T-helper 17 cell (primary cell): ENCODE measurements at places on chromosomes 16 and 17. TPM values are rescaled to one million over a fixed set of nuclear protein-coding genes. Genes with fewer than 3 reads are reported as not detected.

DNA sequence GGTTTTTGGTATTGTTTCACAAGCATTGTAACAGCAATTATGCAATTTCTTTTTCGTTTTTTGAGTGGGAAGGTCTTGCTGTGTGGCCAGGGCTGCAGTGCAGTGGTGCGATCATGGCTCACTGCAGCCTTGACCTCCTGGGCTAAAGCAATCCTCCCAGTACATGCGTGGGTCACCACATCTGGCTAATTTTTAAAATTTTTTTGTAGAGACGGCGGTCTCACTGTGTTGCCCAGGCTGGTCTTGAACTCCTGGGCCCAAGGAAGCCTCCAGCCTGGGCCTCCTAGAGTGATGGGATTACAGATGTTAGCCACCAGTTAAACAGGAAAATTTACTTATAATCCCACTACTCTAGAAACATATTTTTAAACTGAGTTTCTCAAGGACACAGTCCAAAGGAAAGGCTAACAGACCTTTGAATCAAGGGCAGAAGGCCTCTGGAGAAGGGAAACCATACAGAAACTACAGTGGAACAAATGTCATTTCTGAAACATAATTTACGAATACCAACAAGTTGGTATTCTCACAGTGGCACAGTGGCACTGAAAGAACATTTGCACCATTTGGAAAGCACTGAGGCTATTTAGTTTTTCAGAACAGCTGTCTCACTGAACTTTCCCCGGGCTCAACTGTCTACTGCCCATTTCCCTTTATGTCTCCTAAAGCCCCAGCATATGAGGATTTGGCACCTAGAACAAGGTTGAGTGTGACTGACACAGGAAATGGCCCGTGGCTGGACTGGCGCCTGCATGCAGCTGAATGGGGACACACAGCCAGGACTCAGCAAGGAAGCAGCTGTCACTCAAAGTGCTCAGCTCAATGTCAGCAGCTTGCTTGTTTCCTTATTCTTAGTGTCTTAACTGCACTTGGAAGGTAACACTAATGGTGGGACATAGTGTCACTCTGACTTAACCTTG lies 2.8 kb upstream of the PRKAR1A start:
- no peak for DNase-seq

The KRTAP4-11 gene
- not detected for total RNA-seq

DNA sequence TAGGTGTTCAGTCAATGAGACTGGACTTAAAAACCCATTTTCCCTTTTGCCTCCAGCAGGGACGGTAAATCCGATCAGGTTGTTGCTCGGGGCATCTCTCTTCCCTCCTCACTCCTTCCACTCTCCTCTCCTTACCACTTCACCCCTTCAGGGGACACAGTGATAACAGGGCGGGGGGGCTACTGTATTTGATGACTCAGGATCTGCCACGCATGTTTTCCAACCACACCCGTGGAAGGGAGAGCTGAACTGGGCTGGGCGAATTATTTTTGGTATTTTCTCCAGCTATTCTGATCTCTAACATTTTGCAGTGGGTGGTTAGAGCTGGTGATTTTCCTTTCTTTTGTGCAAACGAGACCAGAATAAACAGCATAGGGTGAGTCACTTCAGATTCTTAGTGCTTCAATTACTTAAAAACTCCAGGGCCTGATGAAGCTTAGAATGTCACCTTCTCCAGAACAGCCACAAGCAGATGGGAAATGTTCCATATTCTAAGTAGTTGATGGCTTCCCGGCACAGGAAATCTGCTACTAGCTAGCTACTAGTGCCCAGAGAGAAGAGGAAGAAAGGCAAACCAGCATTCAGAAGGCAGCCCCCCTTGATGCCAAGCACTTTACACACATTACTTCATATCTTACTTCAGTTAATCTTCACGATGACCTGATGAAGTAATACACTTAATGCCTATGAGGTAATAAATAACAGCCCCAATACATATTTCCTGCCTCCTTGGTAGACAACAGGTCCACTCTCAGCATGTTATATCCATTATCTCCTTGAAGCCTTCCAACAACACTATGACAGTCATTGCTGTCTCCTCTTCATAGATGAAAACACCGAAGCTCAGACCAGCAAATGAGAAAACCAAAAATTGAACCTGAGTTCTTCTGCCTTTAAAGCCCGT lies 74.1 kb downstream of the ASIC2 start:
- no peak for DNase-seq

DNA sequence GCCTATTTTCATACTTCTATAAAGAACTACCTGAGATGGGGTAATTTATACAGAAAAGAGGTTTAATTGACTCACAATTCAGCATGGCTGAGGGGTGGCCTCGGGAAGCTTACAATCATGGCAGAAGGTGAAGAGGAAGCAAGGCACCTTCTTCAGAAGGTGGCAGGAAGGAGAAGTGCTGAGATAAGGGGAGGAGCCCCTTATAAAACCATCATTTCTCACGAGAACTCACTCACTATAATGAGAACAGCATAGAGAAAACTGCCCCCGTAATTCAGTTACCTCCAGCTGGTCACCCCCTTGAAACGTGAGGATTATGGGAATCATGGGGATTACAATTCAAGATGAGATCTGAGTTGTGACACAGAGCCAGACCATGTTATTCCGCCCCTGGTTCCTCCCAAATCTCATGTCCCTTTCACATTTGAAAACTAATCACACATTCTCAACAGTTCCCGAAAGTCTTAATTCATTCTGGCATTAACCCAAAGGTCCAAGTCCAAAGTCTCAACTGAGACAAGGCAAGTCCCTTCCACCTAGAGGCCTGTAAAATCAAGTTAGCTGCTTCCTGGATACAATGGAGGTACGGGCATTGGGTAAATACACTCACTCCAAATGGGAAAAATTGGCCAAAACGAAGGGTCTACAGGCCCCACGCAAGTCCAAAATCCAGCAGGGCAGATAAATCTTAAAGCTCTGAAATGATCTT lies 237.7 kb downstream of the CDH13 start:
- DNase-seq = no peak

DNA sequence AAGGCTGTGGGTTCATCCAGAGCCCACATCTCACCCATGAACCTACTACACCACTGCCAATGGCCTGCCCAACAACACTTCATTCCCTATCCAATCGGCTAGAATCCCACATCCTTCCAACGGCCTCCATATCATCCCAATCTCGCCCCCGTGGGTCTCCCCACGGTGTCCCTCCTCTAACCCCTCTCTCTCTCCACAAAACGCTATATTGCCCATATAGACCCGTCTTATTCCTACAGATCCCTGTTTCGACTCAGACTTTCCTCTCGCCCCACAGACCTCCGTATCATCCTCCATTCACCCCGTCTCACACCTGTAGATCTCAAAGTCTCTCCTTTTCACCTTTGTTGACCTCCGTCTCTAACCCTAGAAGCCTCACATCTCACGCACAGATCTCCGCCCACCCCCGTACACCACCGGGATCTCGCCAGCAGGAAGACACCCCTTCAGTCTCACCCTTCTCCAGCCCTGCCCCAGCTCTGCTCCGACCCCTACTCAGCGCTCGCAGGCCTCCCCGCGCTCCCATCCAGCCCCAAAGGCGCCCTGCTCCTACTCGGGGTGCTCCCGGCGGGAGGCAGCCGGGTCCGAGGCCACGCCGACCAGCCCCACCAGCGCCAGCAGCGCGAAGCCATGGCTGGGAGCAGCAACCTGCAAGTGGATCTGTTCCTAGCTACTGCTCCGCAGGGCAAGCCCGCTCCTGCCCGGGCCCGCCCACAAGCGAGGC lies at the start of gene FDXR:
TSS of gene FDXR (minus strand) at position 682 of the 724 bp plus-strand sequence. CDS start at position 632, 50 bp downstream.
- no peak for DNase-seq

DNA sequence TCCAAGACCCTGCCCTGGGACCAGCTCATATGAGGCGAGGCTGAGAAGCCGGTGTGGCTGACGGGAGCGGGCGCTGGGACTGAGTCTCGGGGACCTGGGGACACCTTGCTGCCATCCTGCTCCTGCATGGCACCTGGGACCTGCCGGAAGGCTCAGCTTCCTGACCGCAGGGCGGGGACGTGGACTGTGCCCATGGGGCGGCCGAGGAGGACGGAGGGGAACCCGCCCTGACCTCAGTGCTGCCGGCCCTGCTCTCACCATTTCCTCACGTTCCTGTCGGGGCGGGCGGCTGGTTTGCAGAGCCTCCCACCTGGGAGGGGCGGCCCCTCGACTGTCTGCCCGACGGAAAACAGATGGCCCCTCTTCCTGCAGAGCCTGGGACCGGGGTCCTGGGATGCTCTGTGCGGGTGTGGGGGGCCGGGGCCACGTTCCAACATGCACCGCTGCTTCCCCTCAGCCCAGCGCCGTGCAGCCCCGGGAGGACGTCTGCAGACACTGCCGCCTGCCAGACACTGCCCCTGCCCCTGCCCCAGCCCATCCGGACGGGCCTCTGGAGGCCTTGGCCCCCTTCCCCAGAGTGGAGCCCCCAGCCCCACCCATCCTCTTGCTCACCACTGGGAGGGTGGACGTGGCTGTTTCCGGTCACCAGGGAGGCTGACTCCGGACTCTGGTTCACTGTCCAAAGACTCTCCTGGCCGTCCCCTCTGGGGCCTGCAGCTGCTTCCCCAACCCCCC lies 43.9 kb upstream of the SSTR5 start:
- no peak for DNase-seq

DNA sequence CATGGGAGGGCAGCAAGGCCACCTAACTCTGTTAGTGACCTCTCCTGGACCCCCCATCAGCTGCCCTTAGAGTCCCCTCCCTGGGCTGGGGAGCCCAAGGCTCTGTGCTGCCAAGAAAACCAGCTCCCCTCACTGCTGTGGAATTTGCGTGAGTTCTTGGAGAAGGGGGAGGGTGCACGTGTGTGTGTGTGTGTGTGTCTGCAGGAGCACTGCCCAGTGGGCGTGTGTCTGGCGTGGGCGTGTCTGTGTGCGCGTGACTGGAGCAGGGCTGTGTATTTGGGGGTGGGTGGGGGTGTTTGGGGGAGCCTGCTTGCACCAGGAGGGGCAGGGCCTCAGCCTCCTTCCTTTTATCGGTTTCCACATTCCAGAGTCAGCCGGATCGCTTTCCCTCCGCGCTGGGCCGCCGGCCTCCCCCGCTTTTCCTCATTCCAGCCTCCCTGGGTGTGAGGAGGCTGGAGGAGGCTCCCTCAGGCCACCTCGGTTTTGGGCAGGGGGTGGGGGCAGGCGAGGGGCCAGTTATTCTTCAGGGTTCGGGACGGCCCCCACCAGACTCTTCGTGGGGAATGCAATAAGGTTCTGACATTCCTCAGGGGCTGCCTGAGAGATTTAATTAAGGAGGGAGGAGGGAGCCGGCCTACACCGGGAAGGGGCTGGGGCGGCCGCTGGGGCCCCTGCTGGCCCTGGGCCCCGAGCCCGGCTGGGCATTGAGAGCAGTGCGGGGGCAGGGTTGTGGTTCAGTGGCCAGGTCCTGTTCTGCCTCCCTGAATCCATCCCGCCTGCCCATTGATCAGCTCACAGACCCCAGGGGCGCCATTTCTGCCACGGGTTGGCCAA lies 2.5 kb downstream of the VASN start:
- DNase-seq = no peak

- no peak for DNase-seq
Observed at GRCh38 chr17:57605675-57606105, 139.4 kb downstream of the CCDC182 start.

GRCh38 chr17:80750263-80750662 lies 205.6 kb downstream of the RPTOR start:
- no peak for DNase-seq
